ENCODE measurements at places on chromosomes 1 and 21.

GRCh38 chr1:205064741-205065316 is 19.4 kb downstream of the TMEM81 start:
- no peak for DNase-seq

- no peak for DNase-seq
These were observed 45.5 kb downstream of the USP25 start for GRCh38 chr21:15775291-15775690.

- DNase-seq: no peak
These were observed 11.6 kb upstream of the PCP4 start for GRCh38 chr21:39855595-39855994.

GRCh38 chr1:175537571-175537970 is 205.8 kb downstream of the TNR start:
- no peak for DNase-seq

- no peak for DNase-seq
These were observed at the start of gene TNFRSF14 for GRCh38 chr1:2556277-2556677. Gene TNFRSF14 (plus strand): TSS chr1:2556371. CDS start chr1:2556665, 294 bp downstream.

DNA sequence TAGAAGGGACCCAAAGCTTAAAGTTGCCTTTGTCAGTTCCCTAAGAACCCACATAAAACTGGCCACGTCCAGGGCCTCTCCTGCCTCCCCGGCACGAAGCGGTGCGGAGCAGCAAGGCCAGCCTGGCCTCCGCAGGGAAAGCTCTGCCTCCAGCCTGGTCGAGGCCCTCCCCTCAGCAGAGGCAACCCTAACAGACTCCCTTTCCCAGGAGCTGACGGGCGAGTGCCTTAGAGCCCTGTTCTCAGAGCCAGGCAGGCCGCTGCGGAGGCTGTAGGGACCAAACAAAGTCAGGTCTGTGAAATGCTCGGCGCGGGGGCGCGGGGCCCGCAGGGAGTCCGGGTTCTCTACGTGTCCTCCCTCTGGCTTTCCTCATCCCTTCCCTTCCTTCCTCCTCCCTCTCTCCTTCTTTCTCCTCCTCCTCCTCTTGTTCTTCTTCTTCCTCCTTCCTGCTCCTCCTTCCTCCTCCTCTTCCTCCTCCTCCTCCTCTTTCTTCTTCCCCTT is 40.7 kb downstream of the RIPK4 start:
- no peak for DNase-seq
